ENCODE measurements at places on chromosomes 2 and 18.

DNA sequence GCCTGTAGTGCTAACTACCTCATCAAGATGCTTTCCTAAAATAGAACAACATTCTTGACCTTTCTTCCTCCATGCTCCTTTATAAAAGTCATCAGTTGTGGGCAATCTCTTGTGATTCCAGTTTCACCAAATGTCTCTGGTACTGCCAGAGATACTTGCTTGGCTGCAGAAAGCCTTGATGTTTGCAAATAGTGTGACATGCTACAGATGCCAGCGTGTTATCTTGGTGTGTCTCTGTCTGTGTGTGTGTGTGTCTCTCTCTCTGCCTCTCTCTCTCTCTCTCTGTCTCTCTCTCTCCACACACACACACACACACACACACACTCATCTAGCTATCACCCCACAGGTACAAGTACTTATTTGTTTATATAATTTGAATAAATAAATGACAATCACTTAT lies 146.9 kb downstream of the CCDC102B start:
- DNase-seq, result no peak

GRCh38 chr18:79227621-79228020 lies 158.4 kb downstream of the ATP9B start:
- DNase-seq, result no peak

DNA sequence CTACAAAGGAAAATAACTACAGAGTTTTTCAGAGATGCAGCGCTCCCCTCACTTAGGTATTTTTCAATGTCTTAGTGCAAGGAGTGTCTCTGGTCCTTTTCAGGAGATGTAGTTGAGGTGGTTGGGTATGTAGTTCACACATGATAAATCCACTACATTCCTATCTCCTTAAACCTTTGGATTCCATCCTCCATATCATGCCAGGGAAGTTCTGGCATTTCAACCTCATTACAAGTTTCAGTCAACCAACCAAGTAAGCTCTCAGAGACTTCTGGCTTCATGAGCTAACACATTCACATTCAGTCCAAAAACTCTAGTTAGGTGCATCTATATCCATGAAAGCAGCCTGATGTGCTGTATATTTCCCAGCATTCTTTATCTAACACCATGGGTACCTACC lies 47.3 kb downstream of the MAP3K20 start:
- no peak for DNase-seq

GRCh38 chr2:102063487-102063911 lies 71.7 kb downstream of the IL1R2 start:
- DNase-seq, result no peak

DNA sequence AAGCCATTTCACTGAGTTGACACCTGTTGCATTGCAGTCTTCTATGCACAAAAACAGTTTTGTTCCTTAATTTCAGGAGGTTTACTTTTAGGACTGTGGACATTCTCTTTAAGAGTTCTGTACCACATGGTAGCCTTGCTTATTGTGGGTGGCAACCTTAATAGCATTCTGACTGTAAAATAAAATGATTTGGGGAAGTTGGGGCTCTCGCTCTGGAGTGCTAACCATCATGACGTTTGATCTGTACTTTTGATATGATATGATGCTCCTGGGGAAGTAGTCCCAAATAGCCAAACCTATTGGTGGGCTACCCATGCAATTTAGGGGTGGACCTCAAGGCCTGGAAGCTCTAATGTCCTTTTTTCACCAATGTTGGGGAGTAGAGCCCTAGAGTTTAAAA lies 3.4 kb downstream of the CTLA4 start:
- DNase-seq, result no peak

DNA sequence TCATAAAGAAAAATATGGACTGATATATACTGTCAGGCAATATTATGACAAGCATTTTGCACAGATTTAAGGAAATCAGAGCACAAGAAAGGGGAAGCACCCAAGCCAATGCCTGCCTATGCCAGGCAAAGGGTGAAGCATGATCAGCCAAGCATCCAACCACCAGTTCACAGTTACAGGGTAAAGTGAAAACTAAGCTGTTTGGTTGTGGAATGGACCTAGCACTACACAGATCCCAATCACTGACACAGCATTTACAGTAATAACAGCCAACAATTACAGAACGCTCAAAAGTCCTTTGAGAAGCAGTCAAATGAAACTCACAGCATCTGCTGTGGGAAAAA lies 90.3 kb downstream of the SP3 start:
- DNase-seq, result no peak

- DNase-seq, result peak; percentile 29
These were observed 3.8 kb downstream of the TGIF1 start for GRCh38 chr18:3453540-3454364.

DNA sequence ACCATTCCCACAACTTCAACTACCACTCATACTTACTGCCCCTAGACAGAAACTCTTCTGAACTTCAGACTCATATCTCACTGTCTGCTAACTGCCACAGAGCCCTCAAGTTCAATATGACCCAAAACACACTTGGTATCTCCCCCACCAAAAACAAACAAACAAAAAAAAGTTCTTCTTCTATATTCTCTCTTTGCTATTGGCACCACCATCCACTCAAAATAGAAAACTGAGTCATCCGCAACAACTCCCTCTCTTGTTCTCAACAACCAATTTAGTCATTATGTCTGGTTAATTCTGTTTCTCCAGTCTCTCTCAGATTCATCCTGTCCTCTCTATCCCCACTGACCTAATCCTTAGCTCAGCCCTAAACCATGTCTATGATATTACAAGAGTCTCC lies 7.2 kb upstream of the DCTN1 start:
- DNase-seq, result no peak

GRCh38 chr2:60498127-60498815 lies 55.2 kb downstream of the BCL11A start:
- DNase-seq, result no peak

GRCh38 chr18:59876310-59876626 lies 23.5 kb upstream of the PMAIP1 start:
- DNase-seq, result no peak

GRCh38 chr2:3486047-3487027 lies 33.0 kb downstream of the ADI1 start:
- no peak for DNase-seq

- no peak for DNase-seq
These were observed 74.8 kb downstream of the TXNL1 start for GRCh38 chr18:56563568-56563967.

GRCh38 chr2:68187329-68187728 lies 29.6 kb downstream of the PNO1 start:
- no peak for DNase-seq

DNA sequence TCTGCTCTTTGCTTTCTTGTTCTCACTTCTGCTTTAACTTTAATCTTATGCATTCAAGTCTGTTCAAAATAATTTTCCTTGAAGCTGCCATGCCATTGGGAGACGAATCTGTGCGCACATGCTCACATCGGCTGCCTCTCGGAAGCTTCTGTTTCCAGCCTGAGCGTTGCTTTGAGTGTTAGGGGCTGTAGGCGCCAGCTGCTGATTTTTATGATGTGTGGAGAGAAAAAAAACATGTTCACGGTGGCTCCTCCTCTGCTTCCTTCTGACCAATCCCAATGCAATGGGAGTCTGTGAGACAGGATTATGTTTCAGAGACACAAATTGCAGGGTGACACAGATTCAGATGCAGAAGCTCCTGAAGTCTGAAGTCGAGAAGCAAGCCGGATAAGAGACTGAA lies at the start of gene MC4R:
Gene MC4R (minus strand): TSS at position 180 of the 400 bp plus-strand sequence. CDS start 426 bp downstream, outside the sequence.
- no peak for DNase-seq

- DNase-seq, result no peak
These were observed 254.0 kb downstream of the NRXN1 start for GRCh38 chr2:50777954-50778353.

GRCh38 chr18:35998967-35999366 lies 26.5 kb downstream of the RMP24 start:
- DNase-seq, result no peak

GRCh38 chr2:20915271-20915670 lies 92.4 kb upstream of the LDAH start:
- no peak for DNase-seq
